ENCODE measurements at places on chromosomes 6 and 20.

DNA sequence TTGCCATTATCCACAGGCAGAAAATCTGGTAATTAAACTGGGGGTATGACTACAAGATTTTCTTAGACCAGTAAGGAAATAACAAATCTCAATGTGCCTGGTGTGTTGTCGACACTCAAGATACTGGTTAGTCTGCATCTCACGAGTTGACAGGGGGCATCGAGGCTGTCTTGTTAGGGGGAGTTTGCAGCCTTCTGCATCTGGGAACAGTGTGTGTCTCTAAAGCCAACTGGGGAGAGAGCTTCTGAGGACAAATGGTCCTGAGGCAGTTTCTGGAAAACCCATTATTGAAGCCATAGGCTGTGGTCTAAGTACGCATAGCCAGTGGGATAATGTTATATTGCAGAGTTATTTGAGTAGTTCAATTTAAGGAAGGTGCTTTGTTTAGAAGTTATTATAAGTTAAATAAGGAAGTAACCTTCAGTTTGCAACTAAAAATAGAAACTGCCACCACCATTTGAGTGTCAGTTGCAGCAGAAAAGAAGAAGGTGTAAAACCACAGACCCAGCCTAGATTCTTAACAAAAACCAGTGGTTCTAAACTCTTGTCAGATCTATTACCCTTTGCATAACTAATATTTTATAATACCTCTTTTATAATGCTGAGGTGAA lies 15.4 kb upstream of the MAPK13 start:
- DNase-seq: no peak

GRCh38 chr20:44455126-44455525 lies 20.5 kb upstream of the TTPAL start:
- no peak for DNase-seq

DNA sequence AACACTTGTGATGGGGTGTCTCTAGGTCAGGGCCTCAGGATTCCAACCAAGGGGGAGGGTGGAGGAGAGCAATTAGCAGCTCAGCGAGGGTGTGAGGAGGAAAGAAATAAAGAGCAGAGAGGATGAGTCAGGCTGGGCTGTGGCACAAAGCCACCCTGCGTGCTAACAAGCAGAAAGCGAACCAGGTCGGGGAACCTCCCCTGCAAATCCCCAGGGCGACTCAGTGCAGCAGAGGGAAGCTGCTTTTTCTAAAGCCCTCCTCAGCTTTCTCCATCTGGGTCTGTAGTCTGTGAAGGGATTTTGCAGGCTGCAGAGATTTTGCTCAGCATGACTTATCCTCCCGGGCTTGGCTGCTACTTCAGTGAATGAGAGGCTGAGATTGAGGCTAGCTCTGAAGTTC lies 6.6 kb upstream of the SPO11 start:
- DNase-seq: no peak

DNA sequence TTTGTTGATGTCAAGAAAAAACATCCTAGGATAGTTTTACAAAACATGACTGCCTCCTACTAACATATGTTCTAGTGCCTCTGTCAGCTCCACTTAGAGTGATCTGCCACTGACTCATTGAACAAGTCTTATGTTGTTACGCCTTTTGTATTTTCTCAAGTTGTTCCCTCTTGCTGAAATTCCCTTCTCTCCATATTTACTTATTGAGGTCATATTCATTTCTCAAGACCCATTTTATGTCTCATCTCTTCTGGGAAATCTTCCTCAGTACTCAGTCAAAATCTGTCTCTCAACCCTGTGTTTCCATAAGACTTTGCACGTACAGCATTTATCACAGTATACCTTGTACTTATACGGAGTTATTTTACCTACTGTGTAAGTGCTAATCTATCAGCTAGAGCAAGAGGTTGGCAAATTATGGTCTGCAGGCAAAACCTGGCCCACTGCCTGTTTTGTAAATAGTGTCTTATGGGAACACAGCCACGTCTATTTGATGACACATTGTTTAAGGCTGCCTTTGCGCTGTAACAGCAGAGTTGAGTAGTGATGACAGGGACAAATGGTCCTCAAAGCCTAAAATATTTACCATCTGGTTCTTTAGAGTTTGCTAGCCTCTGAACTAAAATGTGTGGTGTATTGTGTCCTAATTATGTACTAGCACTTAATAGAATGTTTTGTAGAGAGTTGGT lies 83.4 kb downstream of the ADGRB3 start:
- no peak for DNase-seq

GRCh38 chr6:166336847-166337246 lies 5.5 kb downstream of the SFT2D1 start:
- no peak for DNase-seq

GRCh38 chr20:57398231-57398821 lies 7.1 kb downstream of the RBM38 start:
- DNase-seq: peak; percentile 79

DNA sequence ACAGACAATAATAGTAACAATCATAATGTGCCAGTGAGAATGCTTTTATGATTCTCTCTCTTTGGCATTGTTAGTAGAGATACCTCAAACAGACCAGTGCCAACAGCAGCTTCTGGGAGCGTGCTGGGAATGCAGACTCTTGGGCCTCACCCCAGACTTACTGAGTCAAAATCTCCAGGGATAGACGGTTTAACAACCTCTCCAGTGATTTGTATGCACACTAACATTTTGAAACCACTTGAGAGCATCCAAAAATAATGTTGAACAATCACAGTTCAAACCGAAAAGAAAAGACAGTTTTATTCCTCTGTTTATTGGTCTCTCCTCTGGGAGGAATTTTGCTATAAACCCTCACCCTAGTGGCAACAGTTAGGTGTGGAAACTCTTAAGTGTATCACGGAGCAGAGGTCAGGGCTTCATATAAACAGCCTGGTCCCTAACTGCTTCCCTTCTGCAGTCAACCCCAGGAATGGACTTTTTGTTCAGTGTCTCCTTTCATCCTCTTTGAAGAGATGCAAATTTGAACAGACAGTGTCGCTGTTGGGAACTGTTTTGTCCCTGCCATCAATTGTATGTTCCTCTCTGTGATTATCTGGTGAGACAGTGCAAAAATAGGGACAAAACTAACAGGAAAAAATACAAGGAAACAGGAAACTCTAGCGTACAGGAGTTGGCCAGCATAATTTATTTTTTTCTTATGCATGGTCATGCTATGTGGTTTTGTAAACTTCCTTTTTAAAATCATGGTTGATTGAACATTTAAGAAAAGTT lies 162.4 kb upstream of the BTBD3 start:
- DNase-seq: no peak

GRCh38 chr6:84921891-84922290 lies 157.5 kb upstream of the TBX18 start:
- no peak for DNase-seq

DNA sequence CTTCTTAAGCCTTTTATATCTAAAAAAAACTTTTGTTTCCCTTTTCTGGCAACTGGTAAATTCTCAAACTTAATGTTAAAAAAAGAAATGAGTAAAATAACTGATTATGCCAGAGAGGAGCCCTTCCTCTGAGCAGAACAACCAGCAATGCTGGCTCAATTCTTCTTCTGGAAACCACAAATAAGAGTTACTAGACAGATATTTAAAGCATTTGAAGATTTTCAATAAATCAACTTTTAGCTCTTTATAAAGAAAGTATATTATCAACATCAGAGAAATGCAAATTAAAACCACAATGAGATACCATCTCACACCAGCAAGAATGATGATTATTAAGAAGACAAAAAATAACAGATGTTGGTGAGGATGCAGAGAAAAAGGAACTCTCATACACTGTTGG lies 61.1 kb upstream of the TCF21 start:
- no peak for DNase-seq

- no peak for DNase-seq
Observed at GRCh38 chr6:148414836-148415235, 72.2 kb downstream of the SASH1 start.

DNA sequence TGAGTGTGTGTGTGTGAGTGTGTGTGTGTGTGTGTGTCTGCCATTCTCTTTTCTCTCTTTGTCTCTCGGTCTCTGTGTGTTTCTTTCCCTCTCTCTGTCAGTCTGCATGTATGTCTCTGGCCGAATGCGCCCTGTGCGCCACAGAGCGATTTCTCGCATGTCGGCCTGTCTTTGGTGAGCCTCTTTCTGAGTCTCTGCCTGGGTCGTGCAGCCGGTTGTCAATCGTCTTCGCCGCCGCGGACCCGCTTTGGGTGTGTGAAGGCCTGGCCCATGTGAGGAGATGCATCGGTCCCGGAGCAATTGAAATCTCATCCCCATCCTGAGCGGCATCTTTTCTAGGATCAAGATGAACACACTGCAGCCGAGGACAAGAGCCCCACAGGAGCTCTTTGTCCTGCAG lies 1567.2 kb upstream of the DEFB115 start:
- no peak for DNase-seq

DNA sequence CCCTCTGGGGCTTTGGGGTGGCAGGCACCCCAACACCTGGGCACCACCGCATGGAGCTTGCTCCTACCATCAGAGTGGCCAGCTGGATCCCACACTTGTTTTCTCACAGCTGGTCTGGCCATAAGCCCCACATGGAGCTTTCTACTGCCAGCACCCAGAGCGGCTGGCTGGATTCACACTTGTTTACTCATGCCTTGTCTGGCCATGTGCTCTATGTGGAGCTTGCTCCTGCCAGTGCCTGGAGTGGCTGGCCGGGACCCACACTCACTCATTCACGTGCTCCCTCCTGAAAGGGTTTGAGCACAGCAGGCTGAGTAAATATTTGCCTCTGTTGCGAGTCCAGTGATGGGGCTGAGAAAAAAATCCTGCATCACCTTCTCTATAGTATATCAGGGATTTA lies 487.0 kb downstream of the CD109 start:
- DNase-seq: no peak

- DNase-seq: no peak
Observed at GRCh38 chr6:92184933-92185332, 1234.4 kb downstream of the EPHA7 start.

DNA sequence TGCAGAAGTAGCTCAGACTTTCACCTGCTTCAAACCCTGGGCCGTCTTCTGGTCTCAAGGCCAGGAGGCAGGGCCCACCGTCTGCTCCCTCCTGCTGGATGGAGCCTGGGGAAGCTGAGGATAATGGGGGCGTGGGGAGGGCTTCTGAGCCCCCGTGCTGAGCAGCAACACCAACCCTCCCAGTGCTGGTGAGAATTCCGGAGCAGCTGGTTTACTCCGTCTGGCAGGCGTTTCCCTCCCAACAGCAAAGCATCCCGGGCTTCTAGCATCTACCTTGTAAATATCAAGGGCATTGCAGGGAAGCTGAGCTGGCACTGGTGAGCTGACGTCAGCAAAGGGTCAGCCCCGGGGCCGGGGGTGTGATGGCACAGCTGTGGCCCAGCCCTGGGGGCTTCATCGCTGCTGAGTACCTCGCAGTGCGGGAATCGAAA lies 16.8 kb upstream of the CHRNA4 start:
- DNase-seq: no peak

DNA sequence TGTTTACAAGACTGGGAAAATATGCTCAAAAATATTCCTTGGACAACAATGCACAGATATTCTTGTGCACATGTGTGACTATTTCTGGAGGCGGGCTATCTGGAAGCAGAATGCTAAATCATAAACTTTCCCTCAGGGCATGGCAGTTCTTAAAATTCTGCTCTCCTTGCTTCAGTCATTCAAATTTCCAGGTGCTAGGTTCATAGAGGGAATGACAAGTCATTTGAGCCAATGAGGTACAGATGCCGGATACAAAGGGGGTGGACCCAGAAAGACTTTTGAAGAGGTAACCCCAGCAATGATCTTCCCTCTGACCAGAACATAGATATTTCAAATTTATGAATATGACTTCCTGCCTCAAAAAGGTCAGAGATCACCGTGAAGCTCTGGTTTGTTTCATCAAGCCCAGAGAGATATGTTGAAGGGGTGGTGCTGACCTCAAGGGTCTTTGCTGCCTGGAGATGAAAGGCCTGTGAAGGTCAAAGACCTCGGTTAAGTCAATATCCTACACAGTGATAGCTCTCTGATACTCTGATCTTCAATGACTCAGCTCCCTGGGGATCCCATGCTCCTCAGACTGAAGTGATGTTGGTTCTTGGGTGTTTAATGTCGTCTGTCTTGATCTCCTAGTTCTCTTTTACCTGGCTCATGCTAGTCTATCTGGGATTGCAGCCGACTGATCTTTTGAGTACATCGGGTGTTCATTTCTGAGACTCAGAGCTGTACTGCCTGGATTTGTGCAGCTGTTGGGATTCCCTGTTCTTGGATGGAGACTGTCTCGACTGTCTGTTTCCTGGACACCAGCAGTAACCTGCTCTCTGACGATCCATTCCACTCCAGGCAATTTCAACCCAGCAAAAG lies 47.5 kb upstream of the TSHZ2 start:
- no peak for DNase-seq

DNA sequence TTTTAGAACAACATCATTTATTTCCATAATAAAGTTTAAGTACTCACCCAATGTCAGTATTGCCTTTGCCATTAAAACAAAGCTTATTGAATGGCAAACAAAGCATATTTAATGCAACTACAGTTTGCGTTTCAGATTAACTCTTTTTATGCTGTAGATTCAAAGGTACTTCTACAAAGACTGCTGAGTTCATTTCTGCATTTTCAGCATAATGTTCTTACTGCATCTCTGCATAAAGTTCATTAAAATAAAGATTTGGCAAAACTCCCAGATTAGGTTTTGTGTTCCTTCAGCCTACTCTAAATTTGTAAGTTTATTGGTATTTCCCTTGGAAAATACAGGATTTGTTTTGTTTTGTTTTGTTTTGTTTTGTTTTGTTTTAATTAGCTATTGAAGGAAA lies 359.4 kb downstream of the ADGRB3 start:
- DNase-seq: no peak

DNA sequence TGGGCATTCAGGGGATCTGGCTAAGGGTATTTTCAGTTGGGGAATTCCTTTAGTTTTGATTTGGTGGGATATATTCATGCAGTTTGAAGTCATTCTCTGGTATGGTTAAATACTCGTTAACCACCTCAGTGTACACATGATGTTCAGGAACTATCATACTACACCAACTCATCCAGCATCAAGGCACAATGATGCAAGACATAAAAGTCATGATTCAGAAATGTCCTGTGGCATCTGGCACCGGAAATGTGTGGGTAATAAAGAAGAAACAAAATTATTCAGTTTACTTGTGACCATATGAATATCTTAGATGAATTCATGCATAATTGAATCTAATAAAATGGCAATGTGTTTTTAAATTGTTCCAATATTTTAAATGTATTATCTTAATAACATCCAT lies 129.0 kb upstream of the BMP5 start:
- no peak for DNase-seq

- DNase-seq: no peak
Observed at GRCh38 chr6:32387589-32388340, 16.1 kb upstream of the TSBP1 start.
